Activated CD4-positive, alpha-beta T cell treated with anti-CD3 and anti-CD28 coated beads, Interleukin-2, amount 10 ng/mL, durations not matched to agents 7 days and 5 days (primary cell): ENCODE measurements at places on chromosomes 13 and 19. TPM values are rescaled to one million over a fixed set of nuclear protein-coding genes. Genes with fewer than 3 reads are reported as not detected.

The CACNG7 gene
- total RNA-seq: not detected

The FPR2 gene
- not detected for total RNA-seq

The TMC4 gene
- 4.9 TPM for total RNA-seq

The ZNF418 gene
- 7.2 TPM for total RNA-seq

The ZSWIM9 gene
- 6.9 TPM for total RNA-seq

- H3K27me3 ChIP-seq: peaks cover 51% of the 10 kb centered on the region
- no peak overlapping the region for H3K4me3 ChIP-seq
- H3K27ac ChIP-seq: no peak overlapping the region
- H3K4me1 ChIP-seq: peaks cover 18% of the 10 kb centered on the region
These were observed 4.4 kb upstream of the TBC1D4 start for GRCh38 chr13:75486146-75487062.

GRCh38 chr19:51772977-51773376 lies 12.0 kb downstream of the FPR2 start:
- DNase-seq: no peak
- H3K4me1 ChIP-seq: peaks cover 2% of the 10 kb centered on the region

- no peak overlapping the region for H3K4me3 ChIP-seq
- H3K27ac ChIP-seq: no peak overlapping the region
- no peak for DNase-seq
- no peaks in the 10 kb centered on the region for H3K4me1 ChIP-seq
- no peaks in the 10 kb centered on the region for H3K27me3 ChIP-seq
These were observed 102.6 kb upstream of the TSHZ3 start for GRCh38 chr19:31451686-31452330.

DNA sequence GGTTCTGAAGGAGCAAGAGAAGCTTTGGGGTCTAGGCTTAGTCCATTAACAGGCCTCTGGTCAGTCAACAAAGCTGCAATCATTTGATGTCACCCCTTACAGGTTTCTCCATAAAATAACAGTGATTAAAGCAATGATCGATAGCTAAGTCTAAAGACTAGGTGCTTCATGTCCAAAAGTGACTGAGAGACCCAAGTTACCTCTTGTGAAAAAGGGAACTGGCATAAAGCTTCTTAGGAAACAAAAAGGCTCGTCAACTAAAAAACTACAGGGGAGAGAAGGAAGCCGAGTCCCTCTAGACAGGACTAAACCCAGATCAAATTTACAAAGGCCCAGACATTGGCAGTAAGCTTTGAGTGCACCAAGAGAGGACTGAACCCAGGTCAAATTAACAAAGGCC lies 2.2 kb downstream of the DCUN1D2 start:
- peaks cover 45% of the 10 kb centered on the region for H3K4me1 ChIP-seq
- H3K27ac ChIP-seq: no peak overlapping the region
- DNase-seq: no peak
- no peaks in the 10 kb centered on the region for H3K36me3 ChIP-seq
- no peak overlapping the region for H3K4me3 ChIP-seq

GRCh38 chr13:37608750-37609339 lies 10.3 kb upstream of the POSTN start:
- no peak for DNase-seq
- no peak overlapping the region for H3K27ac ChIP-seq
- no peaks in the 10 kb centered on the region for H3K27me3 ChIP-seq
- H3K4me1 ChIP-seq: no peaks in the 10 kb centered on the region
- H3K4me3 ChIP-seq: no peak overlapping the region

DNA sequence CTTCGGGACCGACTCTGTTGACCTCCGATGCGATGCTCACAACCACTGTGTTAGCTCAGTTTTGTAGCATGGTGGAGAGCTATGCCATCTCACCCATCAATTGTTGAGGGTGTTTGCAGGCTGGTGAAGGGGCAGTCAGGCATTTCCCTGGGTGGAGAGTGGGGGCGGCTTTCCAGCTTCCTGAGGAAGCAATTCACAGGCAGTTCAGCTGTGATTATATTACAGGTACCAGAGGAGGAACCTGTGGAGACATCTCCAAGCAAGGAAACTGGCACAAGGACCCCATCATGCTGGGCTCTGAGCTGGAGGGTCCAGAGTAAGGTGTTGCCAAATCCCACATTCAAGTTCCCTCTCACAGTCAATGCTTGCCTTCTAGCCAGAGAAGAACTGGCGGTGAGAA lies 166.0 kb upstream of the ZNF536 start:
- no peaks in the 10 kb centered on the region for H3K27me3 ChIP-seq
- H3K36me3 ChIP-seq: no peaks in the 10 kb centered on the region
- H3K4me3 ChIP-seq: no peak overlapping the region
- DNase-seq: no peak

- H3K4me1 ChIP-seq: no peaks in the 10 kb centered on the region
- H3K36me3 ChIP-seq: no peaks in the 10 kb centered on the region
- DNase-seq: no peak
- no peak overlapping the region for H3K27ac ChIP-seq
- no peak overlapping the region for H3K4me3 ChIP-seq
- no peaks in the 10 kb centered on the region for H3K27me3 ChIP-seq
These were observed 583.7 kb upstream of the SPRY2 start for GRCh38 chr13:80924596-80924995.

GRCh38 chr19:48674921-48675824 lies 2.4 kb upstream of the NTN5 start:
- H3K36me3 ChIP-seq: no peaks in the 10 kb centered on the region
- peak; percentile 81 for DNase-seq
- H3K4me1 ChIP-seq: peaks cover 6% of the 10 kb centered on the region

- no peaks in the 10 kb centered on the region for H3K27me3 ChIP-seq
- H3K27ac ChIP-seq: no peak overlapping the region
- no peaks in the 10 kb centered on the region for H3K4me1 ChIP-seq
- H3K36me3 ChIP-seq: no peaks in the 10 kb centered on the region
These were observed 160.1 kb downstream of the SPRY2 start for GRCh38 chr13:80180740-80181355.

DNA sequence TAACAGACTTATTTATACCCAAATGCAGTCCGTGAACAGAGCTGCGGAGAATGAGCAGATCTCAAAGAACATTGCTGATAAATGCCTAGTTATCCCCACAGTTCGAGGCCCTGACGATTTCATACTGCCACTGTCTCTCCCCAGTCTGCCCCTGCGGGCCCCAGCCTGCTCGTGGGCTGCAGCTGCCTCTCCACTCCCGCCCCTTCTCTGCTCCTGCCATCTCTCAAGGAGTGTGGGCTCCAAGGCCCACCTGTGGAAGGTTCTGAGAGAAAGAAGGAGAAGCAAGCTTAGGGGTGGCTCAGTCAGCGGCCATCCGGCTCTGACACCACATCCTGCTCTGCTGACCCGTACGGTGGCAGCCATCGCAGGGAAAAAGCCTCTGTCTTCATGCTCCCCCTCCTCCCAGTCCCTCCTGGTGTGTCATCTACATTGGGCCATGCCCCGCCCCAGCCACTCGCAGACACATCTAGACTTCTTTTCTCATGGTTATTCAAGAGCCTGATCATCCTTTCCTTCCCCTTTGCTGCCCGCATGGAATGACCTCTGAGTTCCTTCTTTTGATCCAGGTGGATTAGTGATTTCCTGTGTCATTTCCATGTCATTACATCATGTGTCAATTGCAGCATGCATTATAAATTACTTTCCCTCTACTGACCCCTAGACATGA lies 52.0 kb downstream of the EPS15L1 start:
- H3K27ac ChIP-seq: no peak overlapping the region
- H3K36me3 ChIP-seq: peaks cover 24% of the 10 kb centered on the region
- DNase-seq: no peak

GRCh38 chr13:75792526-75793187 lies 156.5 kb downstream of the LMO7 start:
- H3K27me3 ChIP-seq: no peaks in the 10 kb centered on the region
- no peak overlapping the region for H3K27ac ChIP-seq
- no peak overlapping the region for H3K4me3 ChIP-seq
- no peak for DNase-seq
- peaks cover 3% of the 10 kb centered on the region for H3K4me1 ChIP-seq

DNA sequence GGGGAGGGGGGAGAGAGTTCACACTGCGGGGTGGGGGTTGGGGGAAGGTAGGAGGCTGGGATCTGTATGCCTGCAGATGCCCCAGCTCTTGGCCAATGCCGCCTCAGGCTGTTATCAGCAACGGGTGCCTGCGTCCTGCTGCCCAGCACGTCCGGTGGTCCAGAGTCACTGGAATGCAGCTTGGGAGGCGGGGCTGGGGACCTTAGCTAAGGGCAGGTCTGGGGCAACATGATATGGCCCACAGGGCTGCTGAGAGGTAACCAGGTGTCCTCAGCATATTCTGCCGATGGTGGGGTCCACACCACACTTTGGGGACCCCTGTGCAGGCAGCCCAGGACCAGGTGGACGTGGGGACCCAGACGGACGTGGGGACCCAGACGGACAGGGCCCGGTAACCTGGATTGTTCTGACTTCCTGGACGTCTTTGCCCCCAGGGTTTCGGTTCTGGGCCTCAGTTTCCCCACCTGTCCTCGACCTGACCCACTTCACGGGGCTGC lies 668 bp upstream of the ARHGAP45 start:
- H3K4me1 ChIP-seq: peaks cover 44% of the 10 kb centered on the region
- no peaks in the 10 kb centered on the region for H3K27me3 ChIP-seq
- DNase-seq: no peak
- H3K36me3 ChIP-seq: peaks cover 31% of the 10 kb centered on the region
- peak overlapping the region; percentile 68 for H3K4me3 ChIP-seq

DNA sequence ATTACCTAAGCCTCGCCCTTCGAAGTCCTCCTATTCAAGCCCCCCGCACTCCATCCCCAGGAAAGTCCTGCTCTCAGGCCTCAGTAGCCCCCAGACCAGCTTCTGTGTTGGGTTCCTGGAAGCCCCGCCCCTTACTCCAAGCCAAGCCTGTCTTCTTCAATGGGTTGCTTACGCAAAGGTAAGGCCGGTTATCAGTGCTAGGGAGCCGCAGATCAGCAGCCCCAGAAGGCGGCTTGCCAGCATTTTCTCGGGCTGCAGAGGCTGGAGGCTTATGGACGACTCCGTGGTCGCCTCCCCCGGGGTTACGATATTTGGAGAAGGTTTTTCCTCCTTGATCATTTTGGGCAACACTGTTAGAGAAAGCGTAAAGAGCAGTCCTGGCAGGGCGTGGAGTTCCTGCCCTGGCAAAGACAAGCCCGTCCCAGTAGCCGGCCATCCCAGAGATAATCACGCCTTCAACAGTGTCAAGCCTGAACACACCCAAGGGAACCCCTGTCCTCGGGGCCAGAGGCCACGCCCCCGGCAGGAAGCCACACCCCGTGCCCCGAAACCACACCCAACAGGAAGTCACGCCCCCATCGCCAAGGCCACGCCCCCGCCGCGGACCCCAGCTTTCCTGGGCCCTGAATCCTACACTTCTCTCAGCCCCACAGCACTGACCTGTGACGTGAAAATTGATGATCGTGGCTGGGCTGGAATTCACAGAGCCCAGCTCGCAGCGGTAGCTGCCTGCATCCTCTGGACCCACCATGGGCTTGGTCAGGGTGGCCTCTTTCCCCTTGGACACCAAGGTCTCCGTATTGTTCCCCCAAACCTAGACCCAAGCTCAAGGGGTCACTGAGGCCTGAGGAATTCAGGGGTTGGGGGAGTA lies 954 bp upstream of the RASIP1 start:
- no peak overlapping the region for H3K27ac ChIP-seq
- H3K36me3 ChIP-seq: no peaks in the 10 kb centered on the region
- no peak for DNase-seq
- peaks cover 21% of the 10 kb centered on the region for H3K27me3 ChIP-seq
- peaks cover 43% of the 10 kb centered on the region for H3K4me1 ChIP-seq
- no peak overlapping the region for H3K4me3 ChIP-seq

GRCh38 chr13:107864543-107865317 lies 350.6 kb downstream of the LIG4 start:
- no peak overlapping the region for H3K4me3 ChIP-seq
- peak; percentile 32 for DNase-seq
- peaks cover 33% of the 10 kb centered on the region for H3K27me3 ChIP-seq
- H3K27ac ChIP-seq: no peak overlapping the region
- no peaks in the 10 kb centered on the region for H3K36me3 ChIP-seq

GRCh38 chr19:28857967-28858366 lies 355.0 kb downstream of the UQCRFS1 start:
- DNase-seq: no peak
- H3K27ac ChIP-seq: no peak overlapping the region
- no peaks in the 10 kb centered on the region for H3K27me3 ChIP-seq
- no peaks in the 10 kb centered on the region for H3K36me3 ChIP-seq

- H3K4me3 ChIP-seq: no peak overlapping the region
- H3K36me3 ChIP-seq: no peaks in the 10 kb centered on the region
- peaks cover 20% of the 10 kb centered on the region for H3K27me3 ChIP-seq
- no peak for DNase-seq
- no peaks in the 10 kb centered on the region for H3K4me1 ChIP-seq
These were observed 76.5 kb upstream of the GPR12 start for GRCh38 chr13:26837102-26837501.

DNA sequence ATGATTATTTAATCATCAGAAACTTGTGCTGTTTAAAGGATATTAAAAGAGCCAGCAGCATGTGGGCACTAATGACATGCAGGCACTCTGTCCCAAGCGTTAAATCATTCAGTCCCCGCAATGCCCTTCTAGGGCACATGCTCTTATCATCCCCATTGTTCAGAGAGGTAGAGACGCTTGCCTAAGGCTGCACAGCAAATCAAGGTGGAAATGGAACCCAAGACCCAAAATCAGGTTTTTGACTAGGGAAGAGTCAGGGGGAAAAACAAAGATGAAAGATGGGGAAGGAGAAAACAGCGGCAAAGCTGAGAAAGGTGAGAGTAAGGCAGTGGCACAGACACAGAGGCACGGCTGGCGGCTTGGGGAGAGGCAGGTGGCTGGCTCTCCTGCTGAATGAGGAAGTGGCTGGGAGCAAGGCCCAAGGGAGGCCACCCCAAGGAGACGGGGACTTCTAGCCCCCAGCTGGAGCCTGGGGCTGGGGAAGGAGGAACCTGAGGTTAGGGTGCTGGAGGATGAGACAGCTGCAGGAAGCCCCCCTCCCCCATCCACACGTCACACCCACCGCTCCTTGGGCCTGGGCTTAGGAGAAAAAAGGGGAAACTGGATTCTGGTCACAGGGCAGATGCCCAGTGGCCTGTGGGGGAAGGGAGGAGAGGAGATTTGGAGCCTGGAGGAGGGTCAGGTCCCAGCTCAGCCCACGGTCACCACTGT lies 1.0 kb upstream of the TYROBP start:
- H3K27ac ChIP-seq: peak overlapping the region; percentile 79
- H3K36me3 ChIP-seq: peaks cover 6% of the 10 kb centered on the region
- no peak for DNase-seq

- H3K4me1 ChIP-seq: no peaks in the 10 kb centered on the region
- H3K27ac ChIP-seq: no peak overlapping the region
- H3K36me3 ChIP-seq: no peaks in the 10 kb centered on the region
- no peak for DNase-seq
- no peaks in the 10 kb centered on the region for H3K27me3 ChIP-seq
These were observed 375.5 kb downstream of the PCDH20 start for GRCh38 chr13:61040181-61040580.

DNA sequence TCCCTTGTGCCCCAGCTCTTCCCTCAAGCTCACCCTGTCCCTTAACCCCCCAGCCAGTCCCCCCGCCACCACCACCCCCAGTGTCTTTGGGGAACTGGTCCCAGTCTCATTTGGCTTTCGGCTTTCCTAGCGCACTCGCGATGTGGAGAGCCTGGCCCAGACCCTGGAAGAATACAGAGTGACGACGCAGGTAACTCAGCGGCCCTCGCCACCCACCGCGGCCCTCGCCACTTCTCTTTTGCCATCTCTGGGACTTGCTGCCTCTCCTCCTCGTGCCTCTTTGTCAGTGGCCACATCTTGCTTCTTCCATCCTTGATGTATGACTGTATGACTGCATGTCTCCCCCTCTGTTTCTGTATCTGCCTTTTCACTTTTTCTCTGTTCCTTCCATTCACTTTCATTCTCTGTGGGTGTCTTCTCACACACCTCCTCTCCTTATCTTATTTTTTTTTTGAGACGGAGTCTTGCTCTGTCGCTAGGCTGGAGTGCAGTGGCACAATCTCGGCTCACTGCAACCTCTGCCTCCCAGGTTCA lies 15.7 kb downstream of the PTH2 start:
- peaks cover 2% of the 10 kb centered on the region for H3K27me3 ChIP-seq
- DNase-seq: no peak
- H3K4me1 ChIP-seq: peaks cover 69% of the 10 kb centered on the region
- peak overlapping the region; percentile 93 for H3K27ac ChIP-seq
- H3K4me3 ChIP-seq: no peak overlapping the region
